HL-60 (cell line): ENCODE measurements at places on chromosomes 3 and 15.

- DNase-seq: no peak
Measured at GRCh38 chr3:196962930-196963630, 5.6 kb downstream of the PIGZ start.

- DNase-seq: no peak
Measured at GRCh38 chr3:149776170-149776569, 16.2 kb downstream of the ANKUB1 start.

GRCh38 chr3:131526801-131527347 is 24.1 kb upstream of the MRPL3 start:
- DNase-seq: peak; percentile 49

GRCh38 chr15:68413363-68414205 is 18.4 kb downstream of the ITGA11 start:
- no peak for DNase-seq

GRCh38 chr3:128081226-128081625 is 29.0 kb downstream of the SEC61A1 start:
- DNase-seq: no peak

DNA sequence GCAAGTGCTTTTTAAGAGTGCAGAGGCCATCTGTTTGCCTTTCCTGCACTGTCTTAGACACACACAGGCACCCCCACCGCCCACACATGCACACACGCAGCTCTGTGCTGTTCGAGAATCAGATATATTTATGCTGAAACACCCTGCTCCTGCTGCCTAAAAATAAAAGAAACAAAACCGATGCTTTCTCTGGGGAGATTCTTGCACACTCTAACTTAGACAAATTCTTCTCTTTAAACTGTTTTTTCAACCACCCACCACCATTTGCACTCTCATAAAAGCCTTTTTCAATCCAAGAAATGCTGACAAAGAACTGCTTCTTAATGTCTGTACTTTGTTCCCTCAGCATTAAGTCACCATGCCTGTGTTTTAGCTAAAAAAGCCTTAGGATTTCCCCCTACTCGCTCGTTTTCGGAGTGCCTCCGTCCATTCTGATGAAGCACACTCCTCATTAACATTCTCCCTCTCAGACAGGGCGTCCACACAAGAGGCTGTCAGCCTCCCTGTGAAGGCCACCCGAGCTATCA is 26.2 kb downstream of the SLC12A8 start:
- no peak for DNase-seq

- no peak for DNase-seq
Measured at GRCh38 chr3:72271923-72272322, 487.0 kb upstream of the PROK2 start.

DNA sequence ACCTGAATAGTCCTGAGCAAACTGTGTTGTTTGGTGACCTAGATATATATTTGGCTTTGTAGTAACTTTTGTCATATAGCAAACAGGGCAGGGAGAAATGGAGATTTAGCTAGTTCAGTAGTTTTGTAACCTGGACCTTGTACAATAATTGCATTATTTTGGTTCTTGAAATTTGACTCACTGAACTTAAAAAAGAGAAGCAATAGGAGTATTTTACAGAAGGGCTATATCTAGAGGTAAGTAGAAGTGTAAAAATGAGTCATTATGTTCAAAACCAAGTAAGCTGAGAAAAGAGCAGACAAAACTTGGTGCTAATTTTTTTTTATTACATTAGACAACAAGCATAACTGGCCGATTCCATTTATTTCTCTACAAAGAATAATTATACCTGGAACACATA is 505.4 kb downstream of the ZIC1 start:
- no peak for DNase-seq

DNA sequence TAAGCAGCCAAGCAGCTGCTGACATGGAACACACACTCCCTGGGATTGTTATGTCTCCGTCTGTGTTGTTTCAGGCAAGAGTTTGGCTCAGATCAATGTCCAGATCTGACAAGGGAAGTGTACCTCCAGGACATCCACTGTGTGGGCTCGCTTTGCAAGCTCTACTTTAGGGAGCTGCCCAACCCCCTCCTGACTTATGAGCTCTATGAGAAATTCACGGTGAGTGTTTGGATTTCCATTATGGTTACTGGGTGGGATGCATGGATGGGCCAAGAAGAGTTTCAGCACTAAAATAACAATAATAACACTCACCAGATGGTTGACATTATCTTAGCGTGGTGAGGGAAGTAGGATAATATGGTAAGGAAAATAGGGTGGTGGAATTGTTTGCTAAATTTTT is 74.1 kb downstream of the ARHGAP31 start:
- no peak for DNase-seq

- no peak for DNase-seq
Measured at GRCh38 chr3:149058602-149059001, 27.7 kb downstream of the HLTF start.

GRCh38 chr3:194310060-194310835 is 40.9 kb downstream of the CPN2 start:
- no peak for DNase-seq

DNA sequence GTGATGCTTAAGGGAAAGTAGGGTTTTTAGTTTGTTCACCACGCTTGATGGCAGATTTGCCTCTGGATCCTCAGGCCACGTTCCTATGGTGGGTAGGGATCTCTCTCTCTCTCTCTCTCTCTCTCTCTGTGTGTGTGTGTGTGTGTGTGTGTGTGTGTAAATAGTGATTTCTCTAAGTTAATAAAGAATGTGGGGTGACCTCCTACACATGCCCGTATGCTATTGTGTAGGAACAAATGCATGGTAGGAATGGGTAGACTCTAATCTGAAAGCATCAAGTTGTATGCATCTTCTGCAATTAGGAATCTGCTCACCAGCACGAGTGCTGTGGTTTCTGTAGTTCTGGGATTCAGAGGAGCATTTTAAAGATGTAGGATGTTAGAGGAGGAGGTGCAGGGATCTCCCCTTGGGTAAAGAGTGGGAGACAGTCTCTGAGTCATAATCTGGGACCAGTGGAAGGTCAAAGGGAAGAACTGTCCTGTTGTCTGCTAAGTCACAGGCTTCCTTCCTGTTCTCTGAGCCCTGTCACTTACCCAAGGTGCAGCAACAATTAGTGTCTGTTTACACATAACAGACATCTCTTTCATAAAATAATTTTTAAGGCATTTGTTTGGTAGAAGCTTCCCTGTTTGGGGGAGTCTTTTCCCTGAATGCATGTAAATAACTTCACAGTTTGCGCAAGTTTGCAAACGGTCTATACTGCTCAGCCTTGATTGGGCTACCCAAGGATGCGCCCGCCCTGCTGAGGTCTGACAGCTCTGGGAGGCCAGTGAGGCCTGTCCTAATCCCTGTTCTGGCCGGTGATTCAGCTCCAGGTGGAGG is 139.8 kb downstream of the IGF1R start:
- DNase-seq: peak; percentile 82

GRCh38 chr15:35912196-35912595 is 366.2 kb upstream of the DPH6 start:
- no peak for DNase-seq

- peak; percentile 52 for DNase-seq
Measured at GRCh38 chr15:68791431-68792283, 29.0 kb downstream of the ANP32A start.

- no peak for DNase-seq
Measured at GRCh38 chr3:23662079-23662617, 143.6 kb upstream of the UBE2E1 start.

DNA sequence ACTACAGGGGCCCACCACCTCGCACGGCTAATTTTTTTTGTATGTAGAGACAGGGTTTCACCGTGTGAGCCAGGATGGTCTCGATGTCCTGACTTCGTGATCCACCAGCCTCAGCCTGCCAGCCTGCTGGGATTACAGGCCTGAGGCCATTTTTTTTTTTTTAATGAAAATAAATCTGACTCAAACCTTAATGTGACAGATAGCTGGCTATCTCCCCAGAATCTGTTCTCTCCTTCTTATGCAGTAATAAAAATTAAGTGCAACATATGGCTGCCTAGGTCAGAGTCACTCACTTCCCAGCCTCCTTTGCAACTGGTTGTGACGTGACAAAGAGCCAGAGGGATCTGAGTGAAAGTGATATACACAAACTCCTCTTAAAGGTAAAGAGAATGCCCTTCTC is 53.0 kb downstream of the ZNF148 start:
- DNase-seq: no peak

GRCh38 chr3:162370141-162370540 is 873.5 kb downstream of the OTOL1 start:
- no peak for DNase-seq

GRCh38 chr3:160140756-160141155 is 84.5 kb upstream of the C3orf80 start:
- DNase-seq: no peak

DNA sequence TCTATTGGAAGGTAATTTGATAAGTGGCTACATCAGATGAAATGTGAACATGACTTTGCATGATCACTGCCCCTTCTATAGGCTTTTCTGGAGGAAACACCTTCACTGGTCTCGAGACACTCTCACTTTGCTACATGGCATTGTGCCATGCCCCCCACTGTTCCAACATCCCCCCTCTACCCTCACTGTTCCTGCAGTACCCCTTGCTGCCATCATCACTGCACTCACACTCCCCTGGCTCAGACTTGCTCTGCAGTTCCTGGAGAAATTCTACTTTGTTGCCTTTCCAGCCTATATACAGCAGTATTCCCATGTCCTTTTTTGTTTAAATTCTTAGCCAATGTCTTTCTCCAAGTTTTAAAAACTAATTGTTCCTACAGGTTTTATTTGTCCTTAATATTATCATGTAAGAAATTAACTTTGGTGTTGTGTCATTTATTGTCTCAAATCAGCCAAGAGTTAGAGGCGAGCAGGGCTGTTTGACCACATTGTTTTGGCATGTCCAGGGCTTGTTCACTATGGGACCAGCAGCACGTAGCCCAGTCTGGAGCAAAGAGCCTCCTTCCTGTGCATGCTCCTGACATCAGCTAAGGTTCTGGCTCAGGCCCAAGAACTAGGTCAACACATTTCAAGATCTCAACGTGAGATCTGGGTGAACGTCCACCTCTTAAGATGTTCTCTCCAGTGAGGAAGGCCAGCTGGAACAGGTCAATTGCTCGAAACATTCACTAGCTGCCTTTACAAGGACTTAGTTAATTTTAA is 246.4 kb downstream of the SLC9A9 start:
- DNase-seq: no peak

GRCh38 chr3:11212784-11213183 is 58.5 kb downstream of the HRH1 start:
- no peak for DNase-seq

DNA sequence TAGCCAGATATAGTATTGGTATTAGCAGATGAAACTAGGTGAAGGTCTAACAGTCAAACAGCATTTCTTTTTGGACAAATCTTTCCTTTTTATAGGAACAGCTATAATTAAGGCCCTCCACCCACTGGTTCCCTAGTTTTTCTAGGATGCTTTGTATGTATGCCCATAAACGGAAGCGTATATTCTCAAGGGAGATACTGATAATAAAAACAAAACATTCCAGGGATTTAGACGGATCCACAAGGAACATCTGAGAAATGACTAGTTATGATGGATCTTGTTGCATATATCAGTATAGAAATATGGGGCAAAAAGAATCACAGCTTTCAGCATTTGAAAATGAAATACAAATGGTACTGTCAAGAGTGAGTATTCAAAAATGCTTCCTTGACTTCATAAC is 22.5 kb downstream of the LRRC28 start:
- no peak for DNase-seq

- no peak for DNase-seq
Measured at GRCh38 chr15:29270169-29270955, 740 bp upstream of the NSMCE3 start.

DNA sequence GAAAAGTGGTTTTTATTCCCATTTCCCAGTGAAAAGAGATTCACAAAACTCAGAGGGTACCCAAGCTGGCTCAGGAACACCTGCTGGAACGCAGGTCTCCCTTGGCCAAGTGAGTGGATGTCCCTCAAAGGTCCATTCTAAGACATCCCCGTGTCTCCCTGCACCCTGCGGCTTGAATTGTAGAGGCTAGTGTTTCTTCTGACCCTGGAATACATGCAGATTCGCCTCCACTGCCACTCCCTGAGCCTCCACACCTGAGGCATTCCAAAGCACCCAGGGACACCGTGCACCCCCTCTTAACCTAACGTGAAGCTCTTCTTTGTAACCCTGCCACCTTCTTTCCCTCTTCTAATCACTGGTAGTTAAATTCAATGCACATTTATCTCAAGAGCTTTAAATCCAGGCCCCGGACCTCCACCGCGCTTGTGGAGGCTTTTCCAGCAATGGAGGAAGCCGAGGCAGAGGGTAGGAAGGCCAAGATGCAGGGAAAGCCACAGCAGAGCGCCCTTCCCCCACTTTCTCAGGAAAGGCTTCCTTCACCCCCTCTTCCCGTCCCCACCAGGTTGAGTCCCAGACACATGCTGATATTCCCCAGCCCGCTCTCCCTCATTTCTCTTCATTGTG is 590 bp upstream of the ITGA11 start:
- no peak for DNase-seq

- DNase-seq: no peak
Measured at GRCh38 chr3:194801461-194802432, 116.1 kb downstream of the FAM43A start.

DNA sequence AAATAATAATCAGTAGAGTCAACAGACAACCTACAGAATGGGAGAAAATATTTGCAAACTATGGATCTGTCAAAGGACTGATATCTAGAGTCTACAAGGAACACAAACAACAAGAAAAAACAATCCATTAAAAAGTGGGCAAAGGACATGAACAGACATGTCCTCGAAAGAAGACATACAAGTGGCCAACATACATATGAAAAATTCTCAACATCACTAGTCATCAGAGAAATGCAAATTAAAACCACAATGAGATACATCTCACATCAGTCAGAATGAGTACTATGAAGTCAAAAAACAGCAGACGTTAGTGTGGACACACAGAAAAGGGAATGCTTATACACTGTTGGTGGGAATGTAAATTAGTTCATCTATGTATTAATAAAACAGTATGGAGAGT is 33.7 kb downstream of the SLC2A2 start:
- DNase-seq: no peak

GRCh38 chr15:95590533-95591044 is 739.9 kb upstream of the NR2F2 start:
- no peak for DNase-seq

GRCh38 chr3:149647285-149647684 is 10.5 kb downstream of the WWTR1 start:
- DNase-seq: no peak

GRCh38 chr15:85114886-85115285 is 133.2 kb downstream of the PDE8A start:
- DNase-seq: no peak

GRCh38 chr15:70189826-70190695 is 92.3 kb upstream of the TLE3 start:
- DNase-seq: no peak

GRCh38 chr15:101200181-101200580 is 51.7 kb downstream of the CHSY1 start:
- no peak for DNase-seq

DNA sequence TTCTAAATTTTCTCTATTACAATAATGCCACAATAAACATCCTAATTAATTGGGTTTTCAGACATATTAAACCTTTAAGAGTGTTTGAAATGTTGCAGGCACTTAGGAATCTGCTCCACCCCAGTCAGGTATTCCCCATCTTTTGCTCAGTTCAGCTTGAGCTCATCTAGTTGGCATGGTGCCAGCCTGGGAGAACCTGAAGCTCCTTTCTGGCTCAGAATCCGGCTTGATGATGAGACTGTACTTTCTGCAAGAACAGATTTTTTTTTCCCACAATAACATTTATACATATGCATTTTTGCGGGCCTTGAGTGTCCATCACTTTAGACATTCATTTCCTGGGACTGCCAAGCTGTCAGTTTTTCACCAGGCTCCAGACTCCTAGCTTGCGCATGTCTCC is 7.7 kb upstream of the OXSR1 start:
- DNase-seq: no peak
